ENCODE measurements at places on chromosomes 4 and X.

GRCh38 chr4:178414881-178415446 is 972.7 kb upstream of the AGA start:
- DNase-seq = no peak

DNA sequence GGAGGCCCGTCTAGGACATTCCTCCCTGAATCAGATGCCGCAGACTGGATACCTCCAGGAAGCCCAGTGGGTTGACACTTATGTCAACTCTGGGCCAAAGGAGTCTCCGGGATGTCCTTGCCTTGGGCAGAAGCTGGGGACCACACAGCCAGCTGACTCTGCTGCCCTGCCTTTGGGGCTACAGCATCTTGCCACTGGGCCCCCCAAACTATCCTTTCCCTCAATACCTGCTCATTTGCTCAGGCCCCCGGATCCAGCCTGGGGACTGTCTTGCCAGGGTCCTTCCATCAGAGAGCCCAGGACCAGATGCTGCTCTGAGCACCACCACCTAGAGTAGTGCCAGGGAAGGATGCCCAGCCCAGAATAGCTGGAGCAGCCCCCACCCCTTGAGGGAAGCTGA is 19.0 kb downstream of the RAB33A start:
- no peak for DNase-seq

DNA sequence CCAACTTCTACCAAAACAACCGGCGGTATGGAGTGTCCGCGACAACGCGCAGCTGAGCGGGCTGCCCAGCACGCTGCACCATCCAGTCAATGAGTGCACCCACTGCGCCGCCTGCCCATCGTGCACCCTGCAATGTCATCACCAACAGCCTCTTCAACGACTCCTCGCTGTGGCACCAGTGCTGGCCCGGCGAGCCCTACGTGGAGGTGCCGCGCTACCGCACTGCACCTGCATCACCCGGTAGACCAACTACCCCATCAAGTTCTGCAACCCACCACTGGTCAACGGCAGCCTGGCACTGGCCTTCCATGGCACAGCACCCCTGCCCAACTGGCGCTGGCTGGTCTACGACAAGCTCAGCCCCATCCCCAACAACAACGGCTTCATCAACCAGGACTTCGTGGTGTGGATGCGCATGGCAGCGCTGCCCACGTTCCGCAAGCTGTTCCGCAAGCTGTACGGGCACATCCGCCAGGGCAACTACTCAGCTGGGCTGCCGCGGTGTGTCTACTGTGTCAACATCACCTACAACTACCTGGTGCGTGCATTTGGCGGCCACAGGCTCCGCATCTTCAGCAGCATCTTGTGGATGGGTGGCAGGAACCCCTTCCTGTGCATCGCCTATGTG is 42.8 kb downstream of the IL13RA1 start:
- no peak for DNase-seq

GRCh38 chr4:137740141-137740540 is 207.8 kb upstream of the PCDH18 start:
- no peak for DNase-seq

DNA sequence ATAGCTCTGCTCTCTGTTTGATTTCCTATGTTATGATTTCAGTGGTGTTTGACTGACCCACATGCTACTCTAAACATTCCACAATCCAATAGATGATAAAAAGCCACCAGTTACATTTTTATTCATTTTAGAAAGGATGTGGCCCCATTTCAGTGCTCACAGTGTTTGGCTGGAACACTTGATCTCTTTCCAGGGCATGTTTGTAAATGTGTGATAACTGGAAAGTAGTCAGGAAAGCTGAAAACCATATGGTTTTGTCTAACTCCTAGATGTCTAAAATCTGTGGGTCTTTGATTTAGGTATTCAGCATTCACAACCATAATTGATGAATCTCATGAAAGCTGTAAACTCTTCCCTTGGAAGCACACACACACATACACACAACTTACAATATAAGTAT is 904.9 kb upstream of the AGA start:
- DNase-seq = no peak
